Fibroblast of skin of right quadriceps (primary cell): ENCODE measurements at places on chromosomes 5 and 9.

- no peak for DNase-seq
Observed at GRCh38 chr5:150989695-150990094, 30.7 kb upstream of the GPX3 start.

- DNase-seq = no peak
Observed at GRCh38 chr5:116876240-116876840, 301.7 kb upstream of the SEMA6A start.

DNA sequence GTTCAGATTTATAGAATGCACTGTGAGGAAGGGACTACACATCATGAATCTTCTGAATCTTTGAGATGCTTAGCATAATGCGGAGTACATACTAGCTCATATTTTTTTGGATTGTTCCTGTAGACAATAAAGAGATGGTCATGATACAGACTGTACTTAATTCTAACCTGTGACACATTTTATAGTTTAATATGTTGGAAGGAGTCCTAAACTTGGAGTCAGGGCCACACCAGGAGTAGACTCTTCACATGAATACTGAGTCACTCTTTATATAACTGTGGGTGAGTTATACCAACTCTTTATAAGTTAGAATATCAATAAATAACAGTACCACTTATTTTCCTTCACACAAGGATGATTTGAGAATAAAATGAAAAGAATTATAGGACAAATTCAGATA lies 16.9 kb downstream of the C9orf85 start:
- DNase-seq = peak; percentile 45

DNA sequence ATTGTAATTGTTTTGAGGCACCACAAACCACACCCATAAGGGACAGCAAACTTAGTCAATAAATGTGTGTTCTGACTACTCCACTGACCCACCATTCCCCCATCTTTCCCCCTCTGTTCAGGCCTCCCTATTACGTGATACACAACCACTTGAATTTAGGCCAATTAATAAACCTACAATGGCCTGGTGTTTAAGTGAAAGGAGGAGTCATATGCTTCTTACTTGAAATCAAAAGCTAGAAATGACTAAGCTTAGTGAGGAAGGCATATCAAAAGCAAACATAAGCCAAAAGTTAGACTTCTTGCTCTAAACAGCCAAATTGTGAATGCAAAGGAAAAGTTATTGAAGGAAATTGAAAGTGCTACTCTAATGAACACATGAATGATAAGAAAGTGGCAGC lies 14.6 kb downstream of the ZBTB43 start:
- DNase-seq = no peak

DNA sequence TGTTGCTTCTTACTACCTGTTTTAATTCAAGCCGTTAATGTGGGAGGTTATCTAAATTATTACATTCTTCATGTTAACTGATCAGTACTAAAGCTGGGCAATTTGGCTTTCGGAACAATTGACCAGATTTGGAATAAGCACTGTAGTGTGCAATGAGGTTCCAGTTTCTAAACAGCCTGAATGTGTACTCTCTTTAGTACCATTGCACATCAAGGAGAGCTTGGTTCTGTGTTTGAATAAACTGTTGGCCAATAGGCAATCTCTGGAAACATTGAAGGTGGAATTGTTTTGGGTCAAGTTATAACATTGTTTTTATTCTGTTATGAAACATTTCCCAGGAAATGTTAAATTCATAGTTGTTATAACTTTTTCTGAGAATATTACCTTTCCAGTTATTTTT lies 105.2 kb downstream of the PBX3 start:
- no peak for DNase-seq

DNA sequence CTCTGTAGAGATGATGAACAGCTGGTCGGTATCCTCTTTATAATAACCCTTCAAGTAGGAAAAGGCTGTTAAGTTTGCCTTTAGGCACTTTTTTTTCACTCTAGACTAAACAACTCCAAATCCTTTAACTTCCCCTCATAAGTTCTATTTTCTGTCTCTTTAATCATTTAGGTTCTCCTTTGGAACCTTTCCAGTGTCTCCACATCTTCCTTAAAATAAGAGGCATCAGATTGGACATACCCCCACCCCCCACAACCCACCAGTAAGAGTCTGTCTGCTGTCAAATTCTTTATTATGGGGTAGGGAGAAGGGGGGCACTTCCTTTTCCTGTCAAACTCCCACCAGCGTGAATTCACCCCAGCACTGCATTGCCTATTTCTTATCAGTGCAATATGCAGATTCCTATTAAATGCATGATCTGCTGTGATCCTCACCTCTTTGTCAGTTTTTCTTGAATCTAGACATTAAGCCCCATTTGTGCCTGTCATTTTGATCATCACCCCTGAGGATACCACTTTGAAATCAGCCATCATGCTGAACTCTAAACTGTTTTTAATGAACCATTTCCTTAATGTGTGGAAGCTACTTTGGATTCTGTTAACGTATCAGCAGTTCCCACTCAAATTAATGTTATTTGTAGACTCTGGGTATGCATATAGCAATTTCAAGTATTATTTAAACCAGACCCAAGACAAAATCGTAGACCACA lies 212.2 kb downstream of the PDZD2 start:
- DNase-seq = no peak

GRCh38 chr5:149206524-149207141 lies 65.0 kb upstream of the AFAP1L1 start:
- DNase-seq = no peak

GRCh38 chr5:80976985-80977384 lies 16.8 kb downstream of the RASGRF2 start:
- no peak for DNase-seq

DNA sequence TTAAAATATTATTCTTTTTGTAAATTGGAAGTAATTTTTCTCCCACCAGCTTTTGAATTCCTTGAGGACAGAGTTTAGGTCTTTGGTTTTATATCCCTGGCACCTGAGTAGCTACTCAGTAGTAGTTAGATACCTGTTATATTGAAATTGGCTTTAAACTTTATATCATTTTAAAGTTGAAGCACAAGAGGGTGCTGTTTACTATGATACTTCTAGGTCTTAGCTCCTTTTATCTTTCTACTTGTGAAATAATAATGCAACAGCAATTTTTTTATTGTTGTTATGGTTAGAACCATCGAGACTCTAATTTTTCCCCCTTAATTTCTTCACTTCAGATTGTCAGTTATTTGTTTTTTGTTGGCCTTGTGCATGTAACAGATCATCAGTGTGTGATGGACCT lies 46.3 kb downstream of the AP3S1 start:
- DNase-seq = peak; percentile 6

- peak; percentile 32 for DNase-seq
Observed at GRCh38 chr5:149399775-149400174, 20.7 kb upstream of the IL17B start.

GRCh38 chr5:154385236-154385512 lies 60.6 kb upstream of the SAP30L start:
- DNase-seq = no peak

GRCh38 chr9:78881295-78881694 lies 584.4 kb downstream of the PSAT1 start:
- DNase-seq = no peak

GRCh38 chr5:127040796-127041520 lies 10.6 kb upstream of the MARCHF3 start:
- peak; percentile 13 for DNase-seq

DNA sequence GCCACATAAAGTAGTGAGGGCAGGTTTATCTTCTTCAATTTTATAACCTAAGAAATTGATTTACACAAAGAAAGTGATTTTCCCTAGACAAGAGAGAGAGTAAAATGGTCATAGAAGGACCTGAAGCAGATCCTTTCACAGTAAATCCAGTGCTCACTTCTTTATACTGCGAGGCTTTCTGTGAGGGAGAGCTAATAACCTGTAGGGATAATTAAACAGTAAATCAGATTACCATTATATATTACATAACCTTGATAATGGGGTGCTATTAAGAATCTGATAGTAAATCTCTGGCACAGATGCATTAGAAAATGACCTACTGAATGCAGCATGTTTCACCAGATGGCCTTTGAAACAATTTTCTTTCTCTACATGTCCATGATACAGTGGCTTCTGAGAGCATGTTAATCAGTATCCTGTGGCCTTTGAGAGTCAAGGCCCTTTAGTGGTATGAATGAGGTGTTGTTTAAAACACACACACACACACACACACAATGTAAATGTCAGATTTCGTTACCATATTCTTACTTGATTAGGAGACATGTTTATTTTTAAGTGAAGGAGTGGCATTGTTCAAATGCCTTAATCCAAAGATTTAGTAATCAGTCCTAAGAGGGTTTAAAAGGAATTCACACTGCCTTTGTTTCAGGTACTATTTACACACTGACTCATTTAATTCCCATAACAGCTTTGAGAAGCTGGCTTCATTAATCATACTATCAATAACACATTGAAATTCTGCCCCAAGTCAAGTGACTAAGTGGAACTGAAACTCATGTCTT lies 124.7 kb downstream of the ALDH1A1 start:
- DNase-seq = peak; percentile 36

- peak; percentile 79 for DNase-seq
Observed at GRCh38 chr5:34652914-34653313, 3.2 kb upstream of the RAI14 start.

DNA sequence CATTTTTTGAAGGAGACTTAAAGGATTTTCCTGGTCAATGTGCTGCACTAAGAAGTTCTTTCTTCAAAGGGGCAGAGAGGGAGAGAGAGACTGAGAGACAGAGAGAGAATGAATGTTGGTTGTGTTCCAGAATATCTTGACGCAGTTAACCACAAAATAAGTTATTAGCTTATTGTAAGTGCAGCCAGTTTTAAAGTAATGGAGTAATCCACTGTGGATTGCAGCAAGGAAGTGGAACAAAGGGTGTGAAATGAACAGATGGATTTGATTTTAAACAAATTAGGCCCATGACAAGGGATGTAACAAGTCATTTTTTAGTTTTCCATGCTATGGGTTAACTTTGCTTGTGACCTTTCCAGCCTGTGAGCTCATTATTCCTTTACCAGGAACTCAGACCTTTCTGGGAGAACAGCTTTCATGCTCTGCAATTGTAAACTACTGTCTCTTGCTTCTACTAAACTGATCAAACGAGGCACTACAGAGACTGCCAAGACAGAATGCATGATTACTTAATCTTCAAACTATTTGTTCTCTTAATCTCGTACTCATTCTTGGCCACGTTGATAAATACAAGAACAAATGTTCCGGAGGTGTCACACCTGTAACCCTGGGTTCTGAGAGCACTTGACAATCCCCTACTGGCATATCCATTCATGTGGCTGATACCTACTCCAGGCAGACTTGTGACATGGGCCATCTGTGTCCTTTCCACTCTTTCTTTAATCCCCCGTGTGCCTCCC lies 131.1 kb downstream of the TLE1 start:
- DNase-seq = peak; percentile 97

GRCh38 chr9:101737705-101738565 lies 512 bp downstream of the GRIN3A start:
- DNase-seq = no peak

- DNase-seq = no peak
Observed at GRCh38 chr9:37812773-37813379, 12.3 kb downstream of the DCAF10 start.

DNA sequence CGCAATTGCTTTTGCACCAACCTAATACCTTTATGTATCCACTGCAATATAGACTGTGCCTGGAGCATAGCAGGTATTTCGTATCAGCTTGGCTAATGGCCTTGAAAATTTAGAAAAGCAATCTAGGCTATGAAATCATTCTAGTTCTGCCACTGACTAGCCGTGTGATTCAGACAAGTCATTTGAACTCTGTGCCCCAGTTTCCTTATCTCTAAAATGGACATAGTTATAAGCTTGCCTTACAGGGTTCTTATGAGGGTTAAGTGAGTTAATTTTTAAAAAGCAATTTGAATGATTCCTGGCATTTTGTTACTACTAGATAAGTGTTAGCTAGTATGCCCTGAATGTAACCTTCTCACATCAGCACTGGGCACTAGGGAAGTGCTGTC lies 80.5 kb upstream of the PUM3 start:
- no peak for DNase-seq

DNA sequence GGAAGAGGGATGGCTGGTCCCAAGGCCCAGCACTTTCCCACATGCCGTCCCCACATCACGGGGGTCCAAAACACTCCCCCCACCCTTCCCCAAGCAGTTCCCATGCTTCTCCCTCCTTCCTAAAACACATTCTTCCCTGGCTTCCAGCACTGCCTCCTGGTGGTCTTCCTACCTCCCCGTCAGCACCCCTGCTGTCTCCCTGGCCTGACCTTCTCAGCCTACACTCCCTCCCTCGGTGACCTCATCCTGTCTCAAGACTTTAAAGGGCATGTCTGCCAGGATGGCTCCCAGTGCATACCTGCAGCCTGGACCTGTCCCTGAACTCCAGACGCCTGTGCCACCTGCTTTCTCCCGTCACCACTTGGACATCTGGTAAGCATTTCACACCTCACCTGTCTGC lies 4.3 kb upstream of the NCS1 start:
- no peak for DNase-seq

GRCh38 chr5:3787604-3788003 lies 192.0 kb downstream of the IRX1 start:
- no peak for DNase-seq

DNA sequence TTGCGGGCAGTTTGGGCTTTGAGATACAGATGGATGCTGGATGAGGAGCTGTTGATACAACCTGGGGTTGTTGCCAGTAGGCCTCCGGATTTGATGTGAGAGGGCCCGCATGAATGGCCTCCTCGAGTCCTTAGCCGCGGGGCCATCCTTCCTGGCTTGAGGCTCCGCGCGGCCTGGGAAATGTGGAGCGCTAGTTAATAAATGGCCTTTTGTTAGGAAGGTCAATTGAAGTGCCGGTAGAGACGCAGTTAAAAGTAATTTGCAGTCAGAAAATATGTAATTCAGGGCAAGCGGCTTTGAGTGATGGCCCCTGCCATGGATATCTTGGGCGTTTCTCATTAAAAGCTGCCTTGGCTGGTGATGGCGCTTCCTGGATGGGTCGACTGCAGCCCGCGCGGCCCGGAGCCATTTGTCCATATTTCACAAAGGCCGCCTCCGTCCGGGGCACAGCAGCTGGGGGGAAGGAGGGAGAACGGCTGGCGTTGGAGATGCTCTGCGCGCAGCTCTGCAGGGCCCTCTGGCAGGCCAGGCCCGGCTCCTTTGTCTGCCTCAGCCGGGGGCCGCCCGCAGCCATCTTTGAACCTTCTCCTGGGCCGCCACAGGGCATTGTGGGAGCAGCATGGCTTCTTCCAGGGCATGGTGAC lies 11.2 kb downstream of the MVB12B start:
- DNase-seq = no peak

DNA sequence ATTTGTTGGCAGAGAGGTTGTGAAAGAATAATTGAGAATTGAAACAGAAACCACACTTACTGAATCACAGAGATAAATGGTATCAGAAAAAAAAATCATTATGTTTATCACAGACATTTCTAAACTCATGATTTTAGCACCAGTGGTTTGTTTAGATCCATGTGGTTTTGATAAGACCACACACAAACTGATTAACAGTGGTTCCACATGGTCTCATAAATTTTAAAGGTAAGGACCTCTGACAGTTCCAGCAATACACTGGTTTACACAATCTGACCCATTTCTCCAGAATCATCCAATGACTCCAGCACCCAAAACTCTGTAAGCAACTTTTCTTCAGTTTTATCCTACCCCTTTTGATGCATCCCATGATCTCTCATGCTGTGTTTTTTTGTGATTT lies 261.2 kb downstream of the ANXA1 start:
- no peak for DNase-seq
